ENCODE measurements at places on chromosomes 12 and 14.

- DNase-seq, result no peak
Observed at GRCh38 chr12:58651850-58652249, 268.5 kb downstream of the LRIG3 start.

- no peak for DNase-seq
Observed at GRCh38 chr14:74437496-74438053, 11.6 kb upstream of the SYNDIG1L start.

DNA sequence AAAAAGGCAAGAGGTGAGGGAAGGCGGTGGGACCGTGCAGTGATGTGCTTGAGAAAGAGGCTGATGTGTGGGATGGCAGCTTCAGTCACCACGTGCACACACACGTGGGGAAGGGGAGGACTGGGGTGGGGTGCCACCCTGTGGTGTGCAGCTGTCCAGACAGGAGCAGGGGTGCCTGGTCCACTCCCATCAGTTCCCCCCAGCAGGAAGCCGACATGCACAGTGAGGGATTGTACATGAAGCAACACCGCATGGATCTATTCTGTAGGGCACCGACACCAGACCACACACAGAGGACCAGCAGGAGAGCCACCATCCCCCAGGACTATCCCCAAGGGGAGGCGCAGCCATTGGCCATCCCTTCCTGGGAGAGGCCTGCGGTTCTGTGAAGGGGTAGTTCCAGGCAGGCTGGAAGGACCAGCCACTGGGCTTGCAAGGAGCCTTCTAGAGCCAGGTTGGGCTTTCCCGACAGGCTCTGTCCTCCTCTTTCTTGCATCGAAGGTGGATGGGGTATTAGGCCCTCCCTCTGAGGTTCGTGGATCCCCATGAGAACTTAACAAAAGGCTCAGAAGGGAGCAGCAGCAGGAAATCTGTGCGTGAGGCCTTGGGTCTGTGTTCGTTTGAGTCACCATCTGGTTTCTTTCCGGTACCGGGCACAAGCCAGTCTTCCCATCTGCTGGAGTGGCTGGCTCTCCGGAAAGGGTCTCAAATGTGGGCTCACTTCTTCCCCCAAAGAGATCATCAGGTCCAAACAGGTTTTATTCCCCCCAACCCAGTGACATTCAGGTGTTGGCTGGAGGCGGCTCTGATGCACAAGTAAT, 59.8 kb downstream of the PLEKHG3 start:
- DNase-seq, result peak; percentile 7

DNA sequence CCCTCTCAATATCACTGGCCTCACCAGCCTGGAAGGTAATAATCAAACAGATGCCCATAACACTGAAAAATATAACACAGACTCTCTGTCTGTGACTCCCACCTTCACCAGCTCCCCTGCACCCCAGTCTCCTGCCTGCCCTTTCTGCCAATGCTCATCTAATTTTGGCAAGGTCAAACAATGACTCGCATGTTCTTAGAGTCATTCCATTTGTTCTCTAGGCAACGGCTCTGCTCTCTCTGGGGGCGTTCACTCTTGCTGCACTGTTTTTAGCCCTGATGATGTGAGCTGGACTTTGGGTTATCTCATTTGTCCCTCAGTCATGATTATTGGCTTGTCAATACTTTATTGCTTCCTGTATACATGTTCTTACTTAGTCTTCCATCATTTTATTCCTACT, 691.8 kb downstream of the FLRT2 start:
- DNase-seq, result no peak

DNA sequence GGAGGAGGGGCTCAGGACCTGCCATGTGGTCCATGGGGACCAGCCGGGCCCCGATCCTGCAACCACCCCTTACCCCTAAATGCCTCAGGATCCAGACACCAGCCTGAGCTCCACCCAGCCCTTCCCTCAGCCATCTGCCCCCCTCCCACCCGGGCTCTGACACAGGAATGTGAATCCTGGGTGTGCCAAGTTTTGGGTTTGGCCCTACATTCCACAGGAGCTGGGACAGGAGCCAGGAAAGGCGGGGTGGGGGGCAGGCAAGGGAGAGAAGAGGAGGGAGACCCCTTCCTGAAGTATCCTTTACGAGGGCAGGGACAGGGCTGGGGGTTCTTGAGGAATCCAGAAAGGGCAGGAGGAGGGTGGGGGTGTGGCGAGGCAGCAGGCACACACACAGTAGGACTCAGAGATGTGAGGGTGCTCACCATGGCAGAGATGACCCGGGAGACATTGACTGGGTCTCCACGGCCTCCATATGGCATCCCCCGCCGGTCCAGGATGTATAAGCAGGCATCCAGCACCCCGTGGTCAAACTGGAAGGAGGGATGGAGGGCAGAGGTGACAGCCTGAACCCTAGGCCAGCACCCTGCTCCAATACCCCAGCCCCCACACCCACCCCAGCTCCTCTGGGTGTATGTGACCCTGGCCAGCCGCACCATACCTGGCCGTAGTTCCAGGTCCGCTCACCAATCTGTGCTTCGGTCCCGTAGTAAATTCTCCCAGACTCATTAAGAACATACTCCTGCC, 3.5 kb downstream of the TGM1 start:
- no peak for DNase-seq

DNA sequence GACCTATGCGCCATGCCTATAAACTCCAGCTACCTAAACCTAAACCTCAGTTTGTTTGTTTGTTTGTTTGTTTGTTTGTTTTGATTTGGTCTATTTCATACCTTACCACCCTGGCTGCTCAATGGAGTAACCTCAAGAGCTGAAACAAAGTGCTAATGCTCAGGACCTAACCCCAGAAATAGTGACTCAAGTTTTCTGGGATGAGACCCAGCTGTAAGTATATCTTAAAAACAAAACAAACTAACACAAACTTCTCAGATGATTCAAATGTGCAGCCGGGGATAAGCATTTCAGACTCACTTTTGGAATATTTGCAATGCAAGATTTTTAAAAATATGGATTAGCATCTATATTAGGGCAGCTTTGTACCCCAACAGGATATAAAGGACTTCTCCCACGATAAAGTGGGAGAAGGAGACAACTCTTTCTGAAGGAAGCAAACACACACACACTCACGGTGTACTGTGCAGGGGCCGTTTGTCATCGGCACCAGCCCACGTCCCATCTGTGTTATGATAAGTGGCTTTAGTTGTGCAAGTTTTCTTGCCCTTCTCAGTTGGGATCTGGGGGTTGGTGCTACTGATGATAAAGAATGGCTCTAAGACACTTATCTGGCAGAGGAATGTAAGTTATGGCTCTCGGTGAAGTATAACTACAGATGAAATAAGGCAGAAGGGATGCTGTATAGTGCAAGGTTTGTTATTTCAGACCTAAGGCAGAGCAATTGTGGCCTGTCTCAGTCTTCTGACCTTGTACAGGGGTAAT, 516.7 kb upstream of the TMEM132C start:
- no peak for DNase-seq

DNA sequence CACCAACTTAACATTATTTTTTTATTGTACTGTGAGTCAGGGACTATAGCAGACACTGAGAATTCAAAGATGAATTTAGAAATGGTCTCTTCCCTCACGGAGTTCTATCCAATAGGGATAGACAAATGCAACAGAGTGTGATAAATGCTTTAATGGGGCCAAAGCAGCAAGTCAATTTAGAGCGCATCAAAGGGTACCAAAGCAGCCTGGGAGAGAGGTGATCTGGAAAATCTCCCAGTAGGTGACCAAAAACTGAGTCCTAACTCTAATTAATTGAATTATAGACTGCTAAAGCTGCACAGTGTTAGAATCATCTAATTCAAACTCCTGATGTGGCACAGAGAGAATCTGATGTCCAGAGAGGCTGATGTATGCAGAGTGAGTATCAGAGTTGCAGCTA, 2.6 kb downstream of the LIN7A start:
- DNase-seq, result no peak

DNA sequence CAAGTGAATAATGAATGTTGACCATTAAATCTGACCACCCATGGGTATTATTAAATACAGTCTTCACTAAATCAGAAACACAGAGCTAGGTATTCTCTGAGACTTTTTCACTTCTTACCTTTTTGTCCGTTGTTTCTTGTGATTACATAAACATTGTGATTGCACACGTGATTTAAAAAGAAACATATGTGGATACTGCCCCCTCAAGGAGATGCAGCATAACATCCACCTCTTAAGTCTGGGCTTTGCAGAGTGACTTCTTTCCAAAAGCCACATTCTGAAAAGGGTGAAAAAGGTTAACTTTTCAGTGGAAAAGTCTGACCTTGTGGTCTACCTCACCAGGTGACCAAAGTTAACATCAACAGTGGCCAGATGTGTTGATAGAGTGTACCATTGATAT, 185.5 kb upstream of the FAR2 start:
- no peak for DNase-seq

GRCh38 chr14:22524115-22524783, 64.8 kb downstream of the DAD1 start:
- no peak for DNase-seq

DNA sequence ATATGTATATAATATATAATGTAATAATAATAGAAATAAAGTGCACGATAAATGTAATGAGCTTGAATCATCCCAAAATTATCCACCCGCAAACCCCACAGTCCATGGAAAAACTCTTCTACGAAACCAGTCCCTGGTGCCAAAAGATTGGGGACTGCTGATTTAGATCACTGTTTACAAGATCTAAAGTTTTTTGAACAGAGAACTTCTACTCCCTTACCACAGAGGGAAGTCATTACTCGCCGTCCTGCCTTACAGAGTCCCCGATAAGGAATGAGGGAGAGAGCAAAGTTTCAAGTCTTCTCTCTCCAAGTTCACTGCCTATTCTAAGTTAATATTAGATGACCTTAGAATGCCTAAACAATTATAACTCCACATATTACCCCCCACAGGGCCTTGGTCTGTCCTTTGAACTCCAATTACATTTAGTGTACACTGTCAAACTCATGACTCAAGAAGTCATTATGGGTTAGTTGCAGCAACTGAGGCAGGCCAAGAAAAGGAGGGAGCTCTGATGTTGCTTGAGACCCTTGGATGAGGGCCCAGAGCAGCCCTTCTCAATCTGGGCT, 21.8 kb upstream of the DHRS4 start:
- no peak for DNase-seq

DNA sequence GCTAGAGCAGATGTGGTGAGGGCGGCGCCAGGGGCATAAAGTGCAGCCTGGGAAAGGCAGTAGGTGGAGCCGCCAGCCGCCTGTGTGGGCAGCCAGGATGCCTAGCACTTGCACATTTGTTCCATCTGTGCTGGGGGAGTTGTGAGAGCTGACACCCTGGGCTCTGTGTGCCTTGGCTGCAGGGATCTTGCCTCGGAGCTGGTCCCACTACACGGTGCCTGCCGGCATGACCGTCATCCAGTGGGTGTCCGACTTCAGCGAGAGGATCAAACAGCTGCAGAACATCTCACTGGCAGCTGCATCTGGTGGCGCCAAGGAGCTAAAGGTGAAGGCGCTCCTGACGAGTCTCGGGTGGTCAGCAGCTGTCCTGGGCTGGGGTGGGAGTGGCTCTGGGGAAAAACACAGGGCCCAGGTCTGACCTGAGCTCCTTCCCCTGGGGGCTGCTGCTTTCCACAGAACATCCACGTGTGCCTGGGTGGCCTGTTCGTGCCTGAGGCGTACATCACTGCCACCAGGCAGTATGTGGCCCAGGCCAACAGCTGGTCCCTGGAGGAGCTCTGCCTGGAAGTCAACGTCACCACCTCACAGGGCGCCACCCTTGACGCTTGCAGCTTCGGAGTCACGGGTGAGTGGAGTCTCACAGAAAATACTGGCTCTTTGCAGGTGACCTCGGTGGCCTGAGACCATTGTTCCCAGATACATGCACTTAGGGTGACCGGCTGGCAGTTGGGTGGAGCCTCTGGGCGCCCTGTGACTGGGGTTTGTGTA, 37.4 kb downstream of the HSP90AA1 start:
- DNase-seq, result no peak

- DNase-seq, result no peak
Observed at GRCh38 chr14:50082784-50083466, 33.4 kb downstream of the VCPKMT start.

GRCh38 chr14:49250109-49250508, 336.1 kb downstream of the RPS29 start:
- no peak for DNase-seq

DNA sequence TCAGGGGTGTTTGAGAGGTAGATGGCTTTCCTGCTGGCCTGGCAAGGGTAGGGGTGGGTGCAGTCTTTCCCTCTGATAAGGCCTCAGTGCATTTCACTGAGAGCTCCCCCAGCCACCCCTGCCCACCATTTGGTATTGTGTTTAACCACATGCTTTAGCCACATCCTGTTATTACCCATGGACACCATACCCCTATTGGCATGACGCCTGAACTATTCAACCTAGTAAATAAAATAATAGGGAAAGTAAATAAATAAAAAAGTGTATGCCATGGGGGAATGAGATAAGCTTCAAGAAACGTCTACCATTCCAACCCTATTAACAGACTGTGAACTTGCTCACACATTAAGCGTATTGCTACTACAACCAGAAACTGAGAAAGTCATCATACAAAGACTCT, 7.6 kb upstream of the LGR5 start:
- no peak for DNase-seq

Measured in NCI-H1436 (cell line).